Activated CD8-positive, alpha-beta memory T cell treated with anti-CD3 and anti-CD28 coated beads for 48 hours (primary cell): ENCODE measurements at places on chromosomes 12 and 14.

DNA sequence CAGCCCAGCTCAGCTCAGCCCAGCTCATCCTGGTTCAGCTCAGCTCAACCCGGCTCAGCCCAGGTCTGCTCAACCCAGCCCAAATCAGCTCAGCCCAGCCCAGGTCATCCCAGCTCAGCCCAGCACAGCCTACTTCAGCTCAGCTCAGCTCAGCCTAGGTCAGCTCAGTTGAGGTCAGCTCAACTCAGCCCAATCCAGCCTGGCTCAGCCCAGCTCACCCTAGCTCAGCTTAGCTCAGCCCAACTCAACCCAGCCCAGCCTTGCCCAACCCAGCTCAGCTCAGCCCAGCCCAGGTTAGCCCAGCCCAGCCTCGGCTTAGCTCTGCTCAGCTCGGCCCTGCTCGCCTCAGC lies 332.3 kb downstream of the TMEM121 start:
- no peak for DNase-seq

- no peak for DNase-seq
Observed at GRCh38 chr12:98968896-98969295, 323.8 kb downstream of the APAF1 start.

- no peak for DNase-seq
Observed at GRCh38 chr14:20614038-20614840, 23.1 kb upstream of the RNASE12 start.

- DNase-seq, result no peak
Observed at GRCh38 chr12:70317781-70318180, 48.3 kb upstream of the KCNMB4 start.

DNA sequence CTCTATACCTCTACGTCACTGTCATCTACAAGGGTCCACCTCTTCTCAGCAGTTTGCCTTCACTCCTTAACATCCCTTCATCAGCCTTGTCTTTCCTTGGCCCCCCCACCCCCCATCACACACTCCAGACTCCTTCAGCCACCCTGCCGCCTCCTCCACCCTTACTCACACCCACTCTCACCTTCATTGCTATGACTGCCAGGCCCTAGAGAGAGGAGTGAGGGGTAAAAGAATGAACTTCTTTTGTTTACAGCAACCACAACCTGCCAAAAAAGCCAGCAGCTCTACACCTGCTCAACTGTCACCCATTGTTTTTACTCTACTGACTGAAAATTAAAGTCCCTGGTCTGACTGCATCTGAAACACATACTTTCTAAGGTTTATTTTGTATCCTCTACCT lies 112.8 kb downstream of the DUSP6 start:
- DNase-seq, result no peak

DNA sequence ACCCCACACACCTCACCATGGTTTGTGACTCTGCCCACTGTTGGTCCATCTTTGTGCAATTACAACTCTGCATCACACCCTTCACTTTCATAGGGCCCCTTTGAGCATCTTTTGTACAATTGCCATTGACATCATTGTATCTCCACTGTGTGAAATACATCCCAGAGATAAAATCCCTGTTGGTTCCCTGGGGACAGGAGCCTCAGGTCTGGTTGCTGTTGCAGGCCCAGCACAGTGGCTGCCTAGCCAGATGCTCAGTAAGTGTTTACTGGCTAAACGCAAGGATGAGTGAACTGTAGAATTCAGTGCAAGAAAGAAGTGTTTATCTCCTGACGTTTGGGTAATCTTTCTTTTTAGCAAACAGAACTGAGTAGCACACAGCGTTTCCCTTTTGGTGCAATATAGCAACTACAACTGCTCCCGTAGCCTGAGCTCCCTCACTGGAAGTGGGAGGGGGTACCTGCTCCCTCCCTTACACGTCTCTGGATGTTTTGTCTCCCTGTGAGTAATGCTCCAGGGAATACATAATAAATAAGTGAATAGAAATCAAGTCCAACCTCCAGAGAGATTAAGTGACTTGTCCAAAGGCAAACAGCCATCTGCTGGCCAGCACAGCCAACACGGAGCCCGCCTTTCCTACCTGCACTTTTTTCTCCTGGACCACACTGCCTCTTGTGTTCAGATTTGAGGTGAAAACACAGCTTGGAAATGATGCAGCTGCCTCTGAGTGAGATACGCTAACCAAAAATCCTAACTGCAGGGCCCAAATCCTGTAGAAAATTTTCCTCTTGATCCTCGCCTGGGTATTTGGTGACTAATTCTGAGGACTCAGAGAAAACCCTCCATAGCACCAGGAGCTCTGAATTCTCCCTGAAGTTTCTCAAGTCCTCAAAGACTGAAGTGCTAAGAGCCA lies 27.4 kb downstream of the GALNT16 start:
- DNase-seq, result no peak

DNA sequence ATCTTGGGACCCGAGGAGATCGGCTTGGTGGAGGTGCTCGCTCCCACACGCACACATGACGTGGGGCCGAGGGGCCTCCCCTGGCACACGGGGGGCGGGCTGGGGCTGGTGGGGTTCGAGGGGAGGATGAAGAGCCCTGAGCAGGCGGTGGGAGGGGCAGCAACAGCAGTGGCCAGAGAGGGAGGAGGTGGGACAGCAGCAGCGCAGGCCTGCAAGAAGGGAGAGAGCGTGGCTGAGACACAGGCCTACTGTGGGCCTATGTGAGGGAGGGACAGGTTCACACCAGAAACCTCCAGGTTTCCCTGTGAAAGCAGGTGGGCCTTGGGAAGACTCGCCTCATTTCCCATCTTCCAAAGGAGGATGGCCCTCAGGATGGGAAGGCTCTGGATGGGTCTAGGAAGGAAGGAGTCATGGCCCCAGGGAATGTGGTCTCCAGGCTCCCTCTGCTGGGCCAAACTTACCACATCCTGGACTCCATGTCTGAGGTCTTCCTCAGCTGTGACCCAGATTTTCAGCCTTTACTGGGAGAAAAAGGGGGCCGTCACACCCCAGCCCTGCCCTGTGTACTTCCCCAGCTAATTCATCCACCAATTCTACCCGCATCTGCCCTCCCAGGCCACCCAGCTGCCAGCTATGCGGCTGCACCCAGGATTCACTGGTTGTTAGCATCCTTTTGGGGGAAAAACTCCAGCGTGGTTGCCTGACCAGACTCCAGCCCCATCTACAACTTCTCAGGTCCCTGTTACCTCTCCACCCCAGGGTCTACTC lies 2.8 kb downstream of the PIANP start:
- DNase-seq, result no peak

GRCh38 chr14:94462219-94462551 lies 9.6 kb upstream of the SERPINA11 start:
- DNase-seq, result no peak

- peak; percentile 58 for DNase-seq
Observed at GRCh38 chr14:106436310-106436905, 910.0 kb downstream of the TMEM121 start.

- no peak for DNase-seq
Observed at GRCh38 chr12:58034311-58034710, 92.9 kb downstream of the ATP23 start.

DNA sequence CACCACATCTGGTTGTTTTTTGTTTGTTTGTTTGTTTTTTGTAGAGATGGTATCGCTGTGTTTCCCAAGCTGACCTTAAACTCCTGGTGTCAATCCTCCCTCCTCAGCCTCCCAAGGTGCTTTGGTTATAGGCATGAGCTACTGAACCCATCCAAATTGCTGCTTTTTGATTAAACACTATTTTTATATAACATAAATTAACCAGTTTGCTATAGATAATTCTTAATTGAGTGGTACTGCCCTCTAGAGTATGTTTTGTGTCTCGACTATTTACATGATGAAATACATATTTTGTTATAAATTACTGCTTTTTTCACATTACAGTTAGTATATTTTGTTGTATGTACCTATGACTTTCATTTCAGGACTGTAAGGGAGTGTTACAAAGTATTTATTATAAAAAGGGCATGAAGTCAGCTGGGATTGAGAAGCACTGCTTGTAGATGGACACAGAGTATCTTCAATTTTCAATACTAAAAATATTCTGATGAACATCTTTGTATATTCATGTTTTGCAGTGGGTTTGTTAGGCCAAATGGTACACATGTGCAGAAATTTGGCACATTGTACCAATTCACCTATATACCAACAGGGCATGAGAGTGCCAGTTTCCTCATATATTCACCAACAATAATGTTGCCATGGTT lies 14.9 kb upstream of the SCAF11 start:
- no peak for DNase-seq

DNA sequence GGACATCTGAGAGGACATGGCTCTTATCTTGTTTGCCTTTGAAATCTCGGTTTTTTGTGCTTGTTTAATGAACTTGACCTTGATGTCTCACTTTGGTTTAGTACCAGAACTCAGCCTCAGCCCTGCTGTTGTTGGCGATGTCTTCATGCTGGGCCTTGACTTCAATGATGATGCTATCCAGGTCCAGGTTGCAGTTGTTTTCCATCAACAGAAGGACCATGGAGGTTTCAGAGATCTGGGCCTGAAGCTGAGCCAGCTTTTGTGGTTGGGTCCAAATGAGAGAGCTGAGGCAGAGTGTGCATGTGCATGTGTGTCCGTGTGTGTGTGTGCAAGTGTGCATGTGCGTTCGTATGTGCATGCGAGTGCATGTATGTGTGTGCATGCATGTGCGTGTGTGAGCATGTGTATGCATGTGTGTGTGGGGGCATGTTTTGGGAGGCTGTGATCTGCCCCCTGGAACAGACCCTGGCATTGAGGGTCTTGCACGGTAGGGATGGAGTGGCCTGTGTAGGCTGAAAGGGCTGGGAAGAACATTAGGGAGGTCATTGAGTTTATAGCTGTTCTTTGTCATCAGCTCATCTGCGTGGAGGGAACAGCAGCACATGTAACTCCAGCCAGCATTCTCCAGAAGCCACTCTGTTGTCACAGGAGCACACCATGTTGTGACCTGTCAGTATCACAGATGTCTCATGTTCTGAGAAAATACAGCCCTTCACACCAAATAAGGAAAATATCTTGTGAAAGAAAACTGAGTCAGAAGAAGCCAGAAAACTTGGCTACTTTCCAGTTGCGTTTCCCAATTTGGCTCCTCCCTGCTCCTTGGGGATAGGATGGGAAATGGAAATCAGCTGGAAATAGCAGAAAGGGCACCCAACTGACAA lies 10.0 kb upstream of the KRT82 start:
- DNase-seq, result no peak

DNA sequence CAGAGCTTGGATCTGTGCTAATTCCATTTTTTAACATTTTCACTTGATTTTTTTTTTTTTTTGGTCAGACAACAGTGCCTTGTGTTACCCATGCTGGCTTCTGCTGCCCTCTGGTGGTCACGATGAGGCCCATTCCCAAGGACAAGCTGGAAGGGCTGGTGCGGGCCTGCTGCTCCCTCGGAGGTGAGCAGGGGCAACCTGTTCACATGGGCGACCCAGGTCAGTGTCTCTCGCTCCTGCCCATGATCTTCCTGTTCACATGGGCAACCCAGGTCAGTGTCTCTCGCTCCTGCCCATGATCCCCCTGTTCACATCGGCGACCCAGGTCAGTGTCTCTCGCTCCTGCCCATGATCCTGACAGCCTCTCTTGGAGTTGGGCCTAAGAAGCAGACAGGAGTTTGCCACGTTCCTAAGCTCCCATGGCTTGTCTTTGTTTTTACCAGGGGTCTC lies 59.4 kb downstream of the DGLUCY start:
- DNase-seq, result peak; percentile 54

- DNase-seq, result no peak
Observed at GRCh38 chr12:68609998-68610369, 715 bp upstream of the RAP1B start.

- no peak for DNase-seq
Observed at GRCh38 chr12:92541731-92542130, 161.1 kb upstream of the PLEKHG7 start.

- no peak for DNase-seq
Observed at GRCh38 chr14:87989956-87990299, 3.1 kb downstream of the GALC start.
